ENCODE measurements at places on chromosomes 2 and 18.

DNA sequence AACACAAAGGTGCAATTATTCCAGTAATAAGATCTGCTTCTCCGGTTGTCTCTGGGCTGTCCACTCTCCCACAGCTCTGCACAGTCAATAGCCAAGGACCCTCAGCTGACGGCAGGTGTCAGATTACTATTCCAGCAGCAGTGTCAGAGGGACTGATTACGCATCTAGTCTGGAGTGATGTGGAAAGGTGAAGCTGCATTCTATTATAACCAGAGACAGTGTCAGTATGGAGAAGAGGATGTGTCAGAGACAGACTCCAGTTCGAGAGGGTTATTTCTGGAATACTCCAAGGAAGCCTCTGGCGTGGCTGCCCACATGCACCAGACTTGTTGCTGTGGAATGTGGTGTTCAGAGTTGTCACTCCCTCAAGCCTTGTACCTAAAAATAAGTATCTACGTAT is 163.6 kb upstream of the TMEM200C start:
- peak; percentile 68 for DNase-seq

- DNase-seq: no peak
Observed at GRCh38 chr2:151729415-151729811, 4.9 kb downstream of the NEB start.

- DNase-seq: no peak
Observed at GRCh38 chr18:77550625-77551024, 301.0 kb downstream of the GALR1 start.

GRCh38 chr2:96156926-96157648 is 11.8 kb upstream of the DUSP2 start:
- no peak for DNase-seq

DNA sequence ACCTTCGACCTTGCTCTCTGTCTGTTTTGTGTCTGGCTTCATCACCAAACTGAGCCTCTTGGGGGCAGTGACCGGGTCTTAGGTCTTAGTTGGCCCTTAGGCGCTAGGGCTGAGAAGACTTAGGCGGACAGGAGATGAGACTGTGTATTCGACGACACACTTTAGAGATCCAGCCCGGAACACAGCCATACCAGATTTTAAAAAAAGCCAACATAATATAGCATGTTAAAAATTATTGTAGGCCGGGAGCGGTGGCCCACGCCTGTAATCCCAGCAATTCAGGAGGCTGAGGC is 9.5 kb upstream of the PROC start:
- DNase-seq: no peak
